Transverse colon (tissue), 4 donors: ENCODE measurements at places on chromosomes 1 and 21.
A peak's percentile ranks its signal among the peaks of the same experiment; 100 is the strongest.

GRCh38 chr21:44854391-44854663 is 19.2 kb downstream of the PTTG1IP start:
- DNase-seq, result no peak

GRCh38 chr1:205504311-205505075 is at the start of gene CDK18:
Gene CDK18, plus strand, starts transcription at chr1:205504669. Its CDS starts 18,499 bp downstream, at chr1:205523168.
- DNase-seq, result peak; percentile 91

DNA sequence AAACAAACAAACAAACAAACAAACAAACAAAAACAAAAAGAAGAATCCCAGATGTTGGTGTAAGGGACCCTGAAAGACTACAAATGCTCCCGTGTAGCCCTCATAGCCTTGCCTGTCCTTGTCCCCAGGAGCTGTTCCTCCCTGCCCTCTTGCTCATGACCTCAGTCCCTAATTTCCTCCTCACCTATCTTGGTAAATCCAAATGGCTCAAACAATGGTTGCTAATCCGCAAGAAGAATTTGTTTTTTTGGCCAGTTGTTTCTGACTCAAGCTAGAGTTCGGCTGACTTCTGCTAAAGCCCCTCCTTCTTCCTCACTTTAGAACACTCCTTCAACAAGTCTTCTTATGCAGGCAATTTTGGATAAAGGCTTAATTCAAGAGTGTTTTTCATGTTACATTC is 15.6 kb downstream of the LCA5L start:
- no peak for DNase-seq

- no peak for DNase-seq
These were observed 38.3 kb upstream of the GBP5 start for GRCh38 chr1:89310976-89311375.

DNA sequence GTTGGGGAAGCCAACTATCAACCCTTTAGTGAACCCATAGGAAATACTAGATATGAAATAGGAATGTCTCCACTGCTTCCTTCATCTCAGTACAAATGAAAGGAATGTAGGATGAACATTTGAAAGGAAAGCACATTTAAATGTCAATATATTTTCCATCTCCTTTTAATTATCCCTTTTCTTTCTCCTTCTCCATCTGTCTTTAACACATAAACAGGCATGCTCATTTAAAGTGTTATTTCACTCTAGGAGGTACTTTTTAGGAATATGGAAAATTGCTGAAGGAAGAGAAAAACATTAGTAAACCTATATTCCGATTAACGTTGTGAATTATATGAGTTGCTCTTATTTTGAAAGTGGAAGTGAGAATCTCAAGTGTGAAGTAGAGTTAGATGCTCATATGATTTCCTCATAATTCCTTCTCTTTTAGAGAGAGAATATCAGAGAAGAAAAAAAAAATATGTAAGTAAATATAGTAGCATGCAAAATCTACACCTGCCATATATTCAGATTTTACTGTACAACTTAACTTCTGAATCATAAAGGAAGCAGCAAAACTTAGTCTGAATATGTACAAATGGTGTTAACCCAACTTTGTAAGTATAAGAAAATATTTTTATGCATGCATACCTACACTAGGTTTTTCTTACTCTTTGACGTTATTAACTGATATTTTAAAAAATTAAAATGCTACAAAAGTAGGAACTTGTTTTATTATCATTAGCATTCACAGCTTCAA is 406.9 kb upstream of the B3GALT2 start:
- no peak for DNase-seq

GRCh38 chr1:83776913-83777757 is 221.8 kb downstream of the TTLL7 start:
- no peak for DNase-seq

GRCh38 chr1:39106801-39107327 is 80.7 kb downstream of the NDUFS5 start:
- no peak for DNase-seq

DNA sequence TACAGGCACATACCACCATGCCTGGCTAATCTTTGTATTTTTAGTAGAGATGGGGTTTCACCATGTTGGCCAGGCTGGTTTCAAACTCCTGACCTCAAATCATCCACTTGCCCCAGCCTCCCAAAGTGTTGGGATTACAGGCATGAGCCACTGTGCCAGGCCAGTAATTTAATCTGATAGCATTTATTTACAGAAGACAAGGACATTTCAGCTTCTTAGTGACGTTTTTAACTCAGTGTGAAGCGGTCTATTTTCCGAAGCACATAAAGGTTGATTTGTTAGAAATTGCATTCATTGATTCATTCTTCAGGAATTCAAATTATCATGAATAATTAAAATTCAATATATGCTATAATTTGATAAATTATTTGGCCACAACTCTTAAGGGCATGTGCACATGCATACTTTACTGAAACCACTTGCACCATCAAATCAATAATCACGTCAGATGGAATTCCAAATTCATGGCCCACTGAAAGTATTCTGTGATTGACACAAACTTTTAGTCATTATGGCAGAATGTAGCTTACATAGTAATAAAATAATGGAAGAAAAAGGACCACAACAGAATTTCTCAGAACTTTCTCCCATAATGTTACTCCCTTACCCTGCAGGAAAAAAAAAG is 339.5 kb downstream of the VAV3 start:
- no peak for DNase-seq

- no peak for DNase-seq
These were observed 302.1 kb upstream of the RRP15 start for GRCh38 chr1:217983051-217983375.

DNA sequence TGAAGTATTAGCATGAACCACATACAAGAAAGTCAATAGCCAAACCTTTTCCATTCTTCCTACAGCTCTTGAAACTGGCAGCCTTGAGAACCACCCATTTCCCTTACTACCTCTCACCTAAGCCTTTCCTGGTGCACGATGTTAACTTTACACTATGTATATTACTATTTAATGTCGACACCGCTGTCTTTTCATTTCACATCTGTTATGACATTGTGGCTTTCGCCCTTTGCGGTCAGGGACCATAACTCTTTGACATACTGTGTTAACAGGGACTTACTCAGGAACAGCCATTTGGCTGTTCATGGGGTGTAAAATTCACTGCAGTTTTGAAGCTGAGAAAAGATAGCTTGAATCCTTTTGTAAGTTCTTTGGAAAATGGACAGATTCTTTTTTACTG is 21.1 kb upstream of the GPR88 start:
- no peak for DNase-seq

DNA sequence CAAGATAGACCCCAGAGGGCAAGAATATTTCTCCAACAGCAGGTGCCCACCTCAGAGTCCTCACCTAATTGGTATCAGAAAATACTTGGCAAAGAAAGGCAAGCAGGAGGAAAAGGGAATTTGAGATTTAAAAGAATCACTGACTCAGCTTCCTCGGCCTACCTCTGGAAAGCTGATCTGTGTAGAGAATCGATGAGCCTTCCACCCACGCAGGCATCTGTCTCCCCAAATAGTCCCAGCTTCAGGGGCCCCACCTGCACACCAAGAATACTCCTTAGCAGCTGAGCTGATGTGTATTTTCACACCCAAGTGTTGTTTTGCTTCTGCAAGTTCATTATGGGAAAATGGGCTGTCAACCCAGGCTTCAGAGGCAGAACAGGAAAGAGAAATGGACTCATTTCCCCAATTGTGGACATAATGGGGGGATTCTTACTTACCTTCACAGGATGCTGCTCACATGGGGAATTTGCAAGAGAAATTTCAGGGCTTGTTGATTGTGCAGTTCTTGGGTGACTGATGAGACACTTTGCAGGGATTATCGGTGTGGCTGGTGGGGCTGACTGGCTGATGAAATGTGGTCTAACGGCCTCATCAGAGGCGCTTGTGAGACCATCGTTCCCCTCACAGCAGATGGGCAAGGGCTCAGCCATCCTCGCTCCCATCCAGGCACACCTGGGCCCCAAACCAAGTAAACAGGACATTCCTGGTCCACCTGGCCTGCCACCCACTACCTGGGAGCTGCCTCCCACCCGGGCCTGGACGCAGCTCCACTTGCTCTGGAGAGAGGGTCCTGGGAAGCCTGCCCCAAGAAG is 436.3 kb downstream of the PTPRU start:
- DNase-seq, result no peak

GRCh38 chr1:186050360-186050759 is 316.2 kb downstream of the HMCN1 start:
- DNase-seq, result no peak

- DNase-seq, result no peak
These were observed at the start of gene HAPLN2 for GRCh38 chr1:156618853-156619581. Gene HAPLN2, plus strand, starts transcription at chr1:156619415. Its CDS starts 4,076 bp downstream, at chr1:156623491.

GRCh38 chr1:48227165-48228013 is 4.9 kb downstream of the SLC5A9 start:
- DNase-seq, result no peak

- DNase-seq, result peak; percentile 24
These were observed 158.6 kb downstream of the SYT2 start for GRCh38 chr1:202551683-202552082.

- no peak for DNase-seq
These were observed 21.8 kb downstream of the GBP2 start for GRCh38 chr1:89104147-89104546.

DNA sequence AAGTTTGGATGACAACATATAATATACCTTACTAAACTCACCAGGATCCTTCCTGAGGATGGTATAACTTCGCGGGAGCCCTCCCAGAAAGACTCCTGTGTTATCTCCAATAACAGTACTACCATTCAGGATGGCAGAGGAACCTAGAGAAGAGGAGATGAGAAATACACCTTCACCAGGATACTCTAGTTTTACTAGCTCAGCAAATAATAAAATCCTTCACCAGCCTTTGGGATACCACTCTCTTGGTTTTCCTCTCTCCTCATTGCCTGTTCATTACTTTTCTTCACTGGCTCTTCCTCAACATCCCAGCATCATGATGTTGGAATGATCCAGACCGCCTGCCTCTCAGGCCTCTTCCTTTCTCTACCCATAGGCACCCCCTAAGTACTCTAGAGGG is 336.6 kb downstream of the USH2A start:
- no peak for DNase-seq

DNA sequence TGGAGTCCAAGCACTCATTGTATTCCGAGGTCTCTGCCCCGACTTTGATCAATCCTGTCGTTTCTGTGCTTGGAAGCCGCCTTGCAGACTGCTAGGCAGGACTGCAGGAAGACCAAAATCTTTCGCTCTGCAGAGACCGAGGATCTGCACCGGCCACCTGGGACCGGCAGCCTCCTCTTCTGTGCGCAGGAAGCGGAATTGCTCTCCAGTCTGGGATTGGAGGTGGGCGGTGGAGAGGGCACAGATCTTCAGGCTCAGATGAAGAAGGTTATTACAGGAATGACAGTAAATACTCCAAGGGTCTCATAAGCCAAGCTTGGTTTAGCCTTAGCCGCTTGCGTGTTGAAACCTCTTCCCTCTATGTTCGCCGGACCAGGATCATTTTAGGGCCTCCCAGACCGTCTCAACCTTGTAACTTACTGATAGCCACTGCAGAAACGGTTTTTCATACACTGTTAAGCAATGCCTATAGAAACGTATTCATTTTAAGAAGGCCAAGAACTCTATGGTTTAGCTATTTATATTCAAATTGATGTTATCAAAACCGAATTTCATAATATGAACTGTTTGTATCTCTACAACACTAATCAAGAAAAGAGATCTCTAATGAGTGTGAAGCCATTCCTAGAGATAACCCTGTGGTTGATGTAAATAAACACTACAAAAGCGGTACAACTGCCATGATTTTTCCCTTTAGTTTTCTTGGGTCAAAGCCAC is 1.1 kb downstream of the MIA3 start:
- DNase-seq, result peak; percentile 25

DNA sequence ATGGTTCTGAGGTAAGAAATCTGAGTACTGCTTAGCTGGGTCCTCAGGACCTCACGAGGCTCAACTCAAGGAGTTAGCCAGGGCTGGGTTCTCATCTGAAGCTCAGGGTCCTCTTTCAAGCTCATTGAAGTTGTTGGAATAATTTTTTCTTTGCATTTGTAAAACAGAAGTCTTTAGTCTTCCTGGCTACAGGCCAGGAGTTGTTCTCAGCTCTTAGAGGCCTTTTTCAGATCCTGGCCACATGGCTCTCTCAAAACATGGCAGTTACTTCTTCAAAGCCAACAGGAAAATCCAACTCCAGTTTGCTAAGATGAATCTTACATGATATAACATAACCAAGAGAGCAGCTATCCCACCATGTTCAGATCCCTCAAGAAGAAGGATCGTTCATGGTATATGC is 92.3 kb upstream of the CHODL start:
- no peak for DNase-seq

- DNase-seq, result no peak
These were observed 88.2 kb downstream of the KAZN start for GRCh38 chr1:14686701-14687100.

- no peak for DNase-seq
These were observed 61.9 kb downstream of the NFASC start for GRCh38 chr1:204932573-204932909.

- no peak for DNase-seq
These were observed 404.8 kb downstream of the DUSP10 start for GRCh38 chr1:221337106-221337505.

GRCh38 chr1:50193002-50193401 is 84.3 kb downstream of the ELAVL4 start:
- DNase-seq, result no peak

- DNase-seq, result no peak
These were observed 8.3 kb downstream of the FRRS1 start for GRCh38 chr1:99758073-99758511.

GRCh38 chr1:168288311-168289052 is 7.8 kb downstream of the TBX19 start:
- no peak for DNase-seq

DNA sequence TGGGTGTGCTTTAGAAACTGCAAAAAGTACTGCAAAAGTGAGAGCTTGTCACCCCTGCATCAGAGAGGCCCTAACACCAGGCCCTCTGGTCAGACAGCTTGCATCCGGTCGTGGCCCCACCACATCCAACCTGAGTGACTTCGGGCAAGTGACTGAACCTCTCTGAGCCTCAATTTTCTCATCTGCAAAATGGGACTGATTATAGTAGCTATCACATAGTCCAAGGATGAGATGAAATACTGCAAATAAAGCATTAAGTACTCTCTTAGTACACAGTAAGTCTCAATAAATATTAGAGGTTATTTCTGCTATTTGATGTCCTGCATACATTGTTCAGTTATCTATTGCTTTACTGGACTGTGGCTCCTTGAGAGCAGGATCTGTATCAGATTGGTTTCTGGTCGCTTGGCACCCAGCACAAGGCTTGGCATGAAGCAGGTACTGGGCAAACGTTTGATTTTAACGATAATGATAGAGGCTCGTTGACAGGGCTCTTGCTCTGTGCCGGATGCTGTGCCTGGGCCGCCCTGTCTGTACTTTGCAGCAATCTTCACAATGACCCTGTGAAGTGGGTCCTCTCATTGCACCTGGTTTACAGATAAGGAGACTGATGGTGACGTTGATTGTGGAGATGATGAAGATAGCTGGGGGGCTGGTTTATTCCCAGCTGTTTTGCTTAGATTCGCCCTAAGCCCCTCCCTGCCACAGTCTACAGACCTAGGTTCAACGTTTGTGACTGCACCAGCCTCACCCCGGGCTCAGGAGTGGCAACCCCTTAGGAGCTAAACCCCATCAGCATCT is 43.6 kb downstream of the RAP1GAP start:
- no peak for DNase-seq

DNA sequence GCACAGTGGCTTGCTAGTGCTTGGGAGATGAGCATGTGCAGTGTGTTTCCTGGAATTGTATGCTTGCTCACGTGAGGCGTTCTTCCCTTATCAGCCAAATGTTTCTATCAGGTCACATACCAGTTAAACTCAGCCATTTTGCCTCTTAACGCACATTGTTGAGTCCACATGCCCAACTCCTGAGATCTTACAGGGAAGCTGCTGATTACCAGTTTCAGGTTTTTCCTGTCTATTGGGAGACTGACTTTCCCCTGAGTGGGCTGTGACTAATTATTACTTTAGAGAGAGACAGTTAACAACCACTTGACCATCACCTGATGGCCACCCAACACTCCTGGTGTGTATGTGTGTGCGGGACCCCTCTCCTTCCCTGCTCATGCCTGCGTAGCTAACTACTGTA is 161.3 kb upstream of the PTGFR start:
- no peak for DNase-seq
